ENCODE measurements at places on chromosomes 1 and 21.
A peak's percentile ranks its signal among the peaks of the same experiment; 100 is the strongest.

DNA sequence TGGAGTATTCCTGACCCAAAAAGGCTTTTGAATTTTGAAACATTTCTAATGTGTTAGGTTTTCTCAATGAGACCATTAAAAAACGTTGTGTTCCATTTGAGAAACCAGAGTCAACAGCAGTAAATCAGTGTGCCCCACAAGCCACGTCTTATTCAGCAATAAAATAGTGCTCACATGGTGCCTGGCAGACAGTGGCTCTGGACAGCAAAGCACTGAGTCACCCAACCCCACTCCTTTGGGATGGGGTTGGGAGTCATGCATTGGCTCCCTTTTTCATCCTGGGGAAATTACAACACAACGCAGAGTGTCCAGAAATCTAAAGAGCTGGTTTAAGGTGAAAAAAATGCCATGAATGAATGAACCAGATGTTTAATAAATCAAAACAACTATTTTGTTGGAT is 46.5 kb downstream of the KCNJ15 start:
- DNase-seq: no peak

DNA sequence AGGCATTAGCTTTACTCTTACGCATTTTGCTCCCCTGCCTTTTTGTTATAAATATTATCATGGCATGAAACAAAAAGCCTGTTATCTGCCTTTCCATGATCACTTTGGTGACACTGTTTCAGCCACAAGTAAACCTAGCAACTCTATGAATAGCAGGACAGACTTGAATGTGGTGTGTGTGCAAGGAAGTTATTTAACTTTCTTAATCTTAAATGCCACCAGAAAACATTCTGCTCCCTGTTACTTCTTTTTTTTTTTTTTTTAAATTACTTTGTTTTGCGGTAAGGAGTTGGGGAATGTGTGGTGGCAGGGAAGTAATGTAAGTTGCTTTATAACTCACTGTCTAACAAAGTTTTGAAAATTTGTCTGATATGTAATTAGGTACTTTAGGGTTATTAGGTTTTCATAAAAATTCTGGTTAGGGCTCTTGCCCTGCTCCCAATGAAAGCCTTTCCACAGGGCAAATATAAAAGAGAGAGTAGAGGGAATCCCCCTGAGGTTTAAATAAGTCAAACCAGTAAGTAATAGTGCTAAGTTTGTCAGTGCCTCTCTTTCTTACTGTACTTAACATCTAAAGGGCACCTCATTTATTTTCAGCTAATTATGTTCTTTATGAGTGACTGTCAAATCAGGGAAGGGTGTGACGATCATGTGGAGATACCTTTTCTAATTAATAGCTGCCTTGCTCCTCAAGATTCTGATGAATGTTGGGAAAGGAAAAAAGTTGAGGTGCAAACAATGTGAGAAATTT is 39.5 kb downstream of the RASAL2 start:
- no peak for DNase-seq

DNA sequence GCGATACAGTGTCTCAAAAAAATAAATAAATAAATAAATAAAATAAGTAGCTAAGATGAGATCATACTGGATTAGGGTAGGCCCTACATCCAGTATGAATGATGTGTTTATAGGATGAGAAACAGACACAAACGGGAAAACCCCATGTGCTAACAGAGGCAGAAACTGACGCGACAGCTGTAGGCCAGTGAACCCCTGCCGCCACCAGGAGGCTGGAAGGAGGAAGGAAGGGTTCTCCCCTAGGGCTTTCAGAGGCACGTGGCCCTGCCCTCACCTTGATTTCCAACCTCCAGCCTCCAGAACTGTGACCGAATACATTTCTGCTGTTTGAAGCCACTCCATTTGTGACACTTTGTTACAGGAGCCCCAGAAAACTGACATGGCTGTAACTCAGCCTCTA is 38.5 kb downstream of the CHD5 start:
- peak; percentile 36 for DNase-seq

DNA sequence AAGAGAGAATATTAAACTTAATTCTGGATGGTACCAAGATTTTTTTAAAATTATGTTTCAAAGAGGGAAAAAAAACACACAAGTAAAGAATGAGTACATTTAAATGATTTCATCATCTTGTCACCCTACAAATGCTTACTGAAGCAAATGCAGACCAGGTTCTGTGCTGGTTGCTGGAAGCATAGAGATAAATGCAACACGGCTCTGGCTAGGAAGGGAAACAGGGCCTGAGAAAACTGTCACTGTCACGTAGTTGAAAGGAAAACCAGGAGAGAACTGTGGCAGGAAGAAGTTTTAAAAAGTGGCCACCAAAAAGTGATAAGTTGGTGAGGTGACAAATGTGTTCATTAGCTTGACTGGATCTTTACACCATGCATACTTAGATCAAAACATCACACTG is 336.9 kb upstream of the NFIA start:
- no peak for DNase-seq

DNA sequence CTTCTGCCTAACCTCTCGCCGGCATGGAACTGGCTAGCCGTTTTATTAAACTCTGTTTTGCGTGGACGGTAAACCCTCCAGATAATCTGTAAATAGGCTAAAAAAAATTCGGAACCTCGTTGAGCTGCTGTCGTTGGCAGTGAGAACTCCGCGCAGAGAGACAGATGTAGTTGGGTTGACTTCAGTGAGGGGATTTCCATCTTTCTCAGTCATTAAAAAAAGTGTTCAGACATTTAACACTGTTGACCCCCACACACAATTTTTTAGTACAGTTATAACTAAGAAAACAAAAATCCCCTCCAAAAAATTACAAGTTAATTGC is 464 bp downstream of the PARK7 start:
- DNase-seq: no peak

GRCh38 chr1:182802006-182802803 is 12.6 kb downstream of the NPL start:
- no peak for DNase-seq

- no peak for DNase-seq
Measured at GRCh38 chr1:214029796-214030195, 42.0 kb downstream of the PROX1 start.

- no peak for DNase-seq
Measured at GRCh38 chr1:164602480-164603093, 43.6 kb downstream of the PBX1 start.

DNA sequence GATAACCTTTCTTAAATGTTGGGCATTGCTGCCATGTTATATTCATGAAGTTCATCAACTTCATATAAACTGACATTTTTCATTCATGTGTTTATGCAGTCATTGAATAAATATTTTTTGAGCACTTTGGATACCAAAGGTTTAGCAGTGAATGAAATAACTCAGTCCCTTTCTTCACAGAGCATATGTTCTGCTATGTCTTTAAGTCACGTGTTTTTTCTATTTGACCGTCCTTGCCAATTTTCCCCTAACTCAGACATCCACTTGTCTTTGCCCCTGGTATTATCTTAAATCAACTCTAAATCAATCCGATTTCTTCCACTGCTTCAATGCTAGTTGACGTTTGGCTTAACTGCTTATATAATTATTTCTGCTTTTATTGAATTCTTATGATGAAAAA is 16.6 kb downstream of the ADARB1 start:
- DNase-seq: no peak

- no peak for DNase-seq
Measured at GRCh38 chr1:8329439-8329838, 11.5 kb downstream of the SLC45A1 start.

GRCh38 chr1:16980473-16981268 is at the start of gene MFAP2:
TSS of gene MFAP2 (minus strand) at chr1:16980620. CDS start at chr1:16978273, 2,347 bp downstream.
- no peak for DNase-seq

DNA sequence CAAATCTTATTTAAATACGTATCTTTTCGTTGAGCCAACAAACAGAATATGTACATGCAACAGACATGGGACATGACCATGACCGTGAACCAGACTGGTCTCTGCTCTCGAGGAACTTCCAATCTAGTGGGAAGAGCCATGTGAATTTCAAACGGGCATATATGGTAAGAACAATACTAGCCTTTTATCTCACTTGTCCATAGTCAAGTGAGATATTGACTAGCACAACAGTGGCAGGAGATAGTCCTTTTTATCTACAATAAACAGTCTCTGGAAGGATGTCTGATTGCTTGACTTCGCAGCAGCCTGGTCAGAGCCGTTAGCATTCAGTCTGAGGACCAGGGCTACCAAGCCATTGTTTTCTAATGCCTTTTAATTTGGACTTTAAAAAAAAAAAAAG is 12.6 kb upstream of the PLA2G2C start:
- no peak for DNase-seq

DNA sequence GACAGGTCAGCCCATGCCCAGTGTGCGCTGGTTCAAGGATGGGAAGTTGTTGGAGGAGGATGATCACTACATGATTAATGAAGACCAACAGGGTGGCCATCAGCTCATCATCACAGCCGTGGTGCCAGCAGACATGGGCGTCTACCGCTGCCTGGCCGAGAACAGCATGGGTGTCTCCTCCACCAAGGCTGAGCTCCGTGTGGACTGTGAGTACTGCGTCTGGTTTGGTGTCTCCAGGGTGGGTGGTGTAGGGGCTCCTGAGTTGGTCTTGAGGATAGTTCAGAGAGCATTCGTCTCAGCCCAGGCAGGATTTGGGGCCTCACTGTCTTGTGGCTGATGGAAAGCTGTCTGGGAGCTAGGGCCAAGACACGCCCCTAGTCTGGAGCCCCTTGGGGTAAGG is 83.2 kb downstream of the TRIM11 start:
- no peak for DNase-seq

- DNase-seq: no peak
Measured at GRCh38 chr1:83098791-83099190, 900.1 kb downstream of the TTLL7 start.

DNA sequence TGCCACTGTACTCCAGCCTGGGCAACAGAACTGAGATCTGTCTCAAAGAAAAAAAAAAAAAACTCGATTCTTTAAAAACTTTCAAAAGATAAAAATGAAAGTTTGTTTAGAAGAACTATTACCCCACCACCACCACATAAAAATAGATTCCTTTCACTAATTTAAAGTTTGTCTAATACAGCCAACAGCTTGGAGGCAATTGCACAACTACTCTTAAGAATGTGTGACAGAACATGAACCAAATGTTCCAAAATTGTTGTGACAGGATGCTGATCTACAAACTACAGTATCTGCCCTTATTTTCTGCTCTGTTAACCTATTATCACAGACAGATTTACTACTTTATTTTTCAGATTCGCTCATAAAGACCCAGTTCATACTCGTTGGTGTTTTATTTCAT is 5.5 kb upstream of the TGFBR3 start:
- no peak for DNase-seq

DNA sequence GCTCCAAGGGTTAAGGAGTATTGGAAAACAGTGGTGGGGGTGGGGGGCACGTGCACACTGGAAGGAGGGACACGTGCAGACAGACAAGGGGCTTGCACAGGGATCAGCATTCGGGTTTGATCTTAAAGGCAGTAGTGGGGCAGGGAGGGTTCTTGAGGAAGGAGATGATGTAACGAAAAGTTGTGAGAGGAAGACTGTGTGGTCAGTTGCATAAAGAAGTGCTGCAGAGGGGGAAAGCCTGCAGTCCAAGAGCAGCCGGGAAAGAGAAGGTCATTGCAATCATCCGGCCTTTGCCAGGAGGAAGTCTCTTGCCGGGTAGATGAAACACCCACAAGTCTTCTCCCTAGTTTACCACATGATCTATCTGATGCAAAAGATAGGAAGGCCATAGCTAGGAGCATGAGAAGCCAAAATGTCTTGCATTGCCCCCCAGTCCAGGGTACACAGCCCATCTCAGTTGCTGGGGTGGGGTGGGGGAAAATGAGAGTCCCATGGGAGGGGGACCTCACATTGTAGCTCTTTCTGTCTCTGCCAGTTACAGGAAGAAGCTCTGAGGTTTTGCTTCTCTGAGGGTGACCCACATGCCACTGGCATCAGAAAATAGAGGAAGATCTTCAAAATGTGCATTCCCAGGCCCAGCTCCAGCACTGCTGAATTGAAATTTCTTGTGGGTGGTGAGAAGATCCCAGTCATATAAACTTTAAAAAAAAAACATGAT is 202.5 kb upstream of the RAB4A start:
- no peak for DNase-seq

- DNase-seq: no peak
Measured at GRCh38 chr1:55812281-55812680, 597.1 kb upstream of the USP24 start.

DNA sequence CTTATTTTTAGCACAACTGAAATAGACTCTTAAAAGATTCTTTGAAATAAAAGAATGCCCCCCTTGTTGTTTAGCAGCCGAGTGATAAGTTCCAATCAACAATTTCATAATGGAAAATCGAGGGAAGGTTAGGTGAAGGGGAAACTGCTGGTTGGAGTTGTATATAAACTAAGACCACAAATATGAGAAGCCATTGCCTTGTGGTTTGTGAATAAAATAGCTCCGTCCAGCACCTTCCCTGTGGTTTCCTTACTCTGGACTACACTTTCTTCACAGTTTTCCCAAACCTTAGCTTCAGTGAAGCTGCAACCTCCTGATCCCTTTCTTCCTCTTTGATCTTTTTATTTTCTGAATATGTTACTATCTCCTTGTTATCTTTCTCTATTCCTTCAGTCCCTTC is 6.7 kb upstream of the RAB3GAP2 start:
- no peak for DNase-seq

GRCh38 chr1:27074175-27074780 is 61.6 kb upstream of the TENT5B start:
- DNase-seq: no peak

- no peak for DNase-seq
Measured at GRCh38 chr1:94988356-94988755, 61.4 kb upstream of the CNN3 start.

DNA sequence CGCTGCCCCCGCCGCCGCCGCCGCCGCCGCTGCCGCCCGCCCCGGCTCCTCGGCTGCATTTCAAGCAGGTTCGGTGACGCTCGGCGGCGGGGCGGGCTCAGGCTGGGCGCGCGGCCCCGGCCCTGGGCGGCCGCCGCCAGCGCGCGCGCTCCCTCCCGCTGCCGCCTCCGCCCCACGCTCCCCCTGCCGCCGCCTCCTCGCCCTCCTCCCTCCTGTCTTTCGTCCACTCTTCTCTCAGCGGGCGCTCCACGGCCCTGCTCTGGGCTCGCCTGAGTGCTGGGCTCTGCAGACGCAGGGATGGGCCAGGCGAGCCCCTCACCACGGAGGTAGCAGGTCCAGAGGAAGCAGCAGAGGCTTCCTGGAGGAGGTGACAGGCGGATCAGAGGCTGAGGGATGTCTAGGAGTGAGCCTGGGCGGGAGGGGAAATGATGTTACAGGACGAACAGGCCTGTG is at the start of gene LRP8:
TSS of gene LRP8 (minus strand) at position 62 of the 453 bp plus-strand sequence. CDS start 158 bp downstream, outside the sequence.
- peak; percentile 87 for DNase-seq

DNA sequence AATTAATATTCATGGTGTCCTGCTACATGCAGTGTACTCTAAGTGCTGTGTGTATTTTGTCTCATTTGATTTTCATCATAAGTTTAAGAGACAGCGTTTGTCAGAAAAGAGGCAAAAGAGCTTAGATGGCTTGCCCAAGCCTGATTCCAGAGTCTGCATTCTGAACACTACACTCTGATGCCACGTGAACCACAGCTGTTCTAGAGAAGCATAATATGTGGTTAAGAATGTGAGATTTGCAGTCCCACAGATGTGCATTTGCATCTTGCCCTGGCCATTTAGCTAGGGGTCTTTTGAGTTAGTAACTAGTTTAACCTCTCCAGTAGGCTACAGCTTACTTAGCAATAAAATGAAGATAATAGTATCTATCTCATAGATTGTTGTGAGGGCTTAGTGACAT is 9.2 kb upstream of the GADD45A start:
- no peak for DNase-seq

- no peak for DNase-seq
Measured at GRCh38 chr1:112395256-112395820, 676 bp upstream of the CTTNBP2NL start.

Data from activated CD4-positive, alpha-beta T cell treated with anti-CD3 and anti-CD28 coated beads, Interleukin-2, Interleukin-6, amounts not matched to agents 100 ng/mL and 50 ng/mL, durations not matched to agents 16 hours and 8 hours (primary cell).